ENCODE measurements at places on chromosomes 7 and 10.

- DNase-seq: no peak
These were observed 7.0 kb downstream of the ANXA7 start for GRCh38 chr10:73406846-73407245.

- no peak for DNase-seq
These were observed 127.3 kb upstream of the HABP2 start for GRCh38 chr10:113425541-113425951.

DNA sequence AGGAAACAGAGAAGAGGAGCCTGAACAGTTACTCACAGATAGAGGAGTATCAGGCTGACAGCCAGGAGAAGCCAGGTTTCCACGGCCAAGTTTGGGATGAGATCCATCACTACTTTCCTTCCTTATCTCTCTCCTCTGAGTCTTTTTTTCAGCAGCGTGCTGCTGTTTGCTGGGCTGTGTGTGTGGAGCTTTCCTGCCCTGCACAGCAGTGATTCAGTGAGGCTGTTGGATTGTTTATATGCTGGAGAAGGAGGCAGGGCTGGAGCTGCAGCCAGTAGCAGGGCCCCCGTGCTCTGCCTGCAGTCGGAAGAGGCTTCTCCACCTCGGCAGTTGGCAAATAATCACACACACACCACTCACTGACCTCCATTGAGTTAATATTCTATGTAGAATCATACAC lies at the start of gene CYP3A7:
CYP3A7 (minus strand) TSS at position 210 of the 400 bp plus-strand sequence; CDS start at position 107, 103 bp downstream.
- no peak for DNase-seq

DNA sequence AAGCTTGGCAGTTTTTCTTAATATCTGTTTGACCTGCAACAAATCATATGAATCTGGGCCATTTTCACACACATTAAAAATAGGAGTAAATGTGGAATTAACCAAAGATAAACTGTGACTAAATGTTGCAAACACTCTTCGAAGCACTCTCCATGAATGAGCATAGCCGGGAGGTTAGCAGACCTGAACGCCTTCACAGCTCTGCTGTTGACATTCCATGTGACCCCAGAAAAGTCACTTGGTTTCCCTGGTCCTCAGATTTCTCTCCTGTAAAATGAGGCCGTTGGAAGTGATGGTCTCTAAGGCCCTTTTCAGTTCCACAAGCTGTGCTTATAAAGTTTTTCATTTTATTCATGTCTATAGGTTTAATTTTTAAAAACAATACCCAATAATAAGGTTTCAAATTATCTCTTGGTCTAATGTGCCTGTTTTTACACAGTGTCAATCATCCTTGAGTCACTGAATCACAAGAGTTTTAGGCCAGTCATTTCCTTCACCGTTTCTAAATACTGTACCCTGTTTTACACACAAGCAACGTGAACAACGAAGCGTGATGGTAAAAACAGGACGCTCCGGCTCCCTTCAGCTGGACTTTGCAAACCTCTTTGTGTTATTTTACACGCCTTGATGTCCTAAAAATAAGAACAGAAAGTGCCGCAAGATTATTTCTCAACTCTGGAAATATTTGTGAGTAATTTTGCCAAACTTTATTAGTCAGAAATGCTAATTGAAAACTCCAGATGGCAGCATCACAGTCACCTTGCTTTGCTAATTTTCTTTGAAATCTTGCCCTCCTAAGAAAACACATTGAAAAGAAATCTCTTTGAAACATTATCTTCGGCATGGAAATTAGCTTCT lies 38.6 kb upstream of the MET start:
- no peak for DNase-seq

- DNase-seq: no peak
These were observed 220.8 kb downstream of the BICC1 start for GRCh38 chr10:58733436-58733835.

GRCh38 chr7:92614660-92615174 lies 24.5 kb upstream of the FAM133B start:
- no peak for DNase-seq

GRCh38 chr10:45513551-45513950 lies 139.5 kb downstream of the ALOX5 start:
- DNase-seq: no peak

DNA sequence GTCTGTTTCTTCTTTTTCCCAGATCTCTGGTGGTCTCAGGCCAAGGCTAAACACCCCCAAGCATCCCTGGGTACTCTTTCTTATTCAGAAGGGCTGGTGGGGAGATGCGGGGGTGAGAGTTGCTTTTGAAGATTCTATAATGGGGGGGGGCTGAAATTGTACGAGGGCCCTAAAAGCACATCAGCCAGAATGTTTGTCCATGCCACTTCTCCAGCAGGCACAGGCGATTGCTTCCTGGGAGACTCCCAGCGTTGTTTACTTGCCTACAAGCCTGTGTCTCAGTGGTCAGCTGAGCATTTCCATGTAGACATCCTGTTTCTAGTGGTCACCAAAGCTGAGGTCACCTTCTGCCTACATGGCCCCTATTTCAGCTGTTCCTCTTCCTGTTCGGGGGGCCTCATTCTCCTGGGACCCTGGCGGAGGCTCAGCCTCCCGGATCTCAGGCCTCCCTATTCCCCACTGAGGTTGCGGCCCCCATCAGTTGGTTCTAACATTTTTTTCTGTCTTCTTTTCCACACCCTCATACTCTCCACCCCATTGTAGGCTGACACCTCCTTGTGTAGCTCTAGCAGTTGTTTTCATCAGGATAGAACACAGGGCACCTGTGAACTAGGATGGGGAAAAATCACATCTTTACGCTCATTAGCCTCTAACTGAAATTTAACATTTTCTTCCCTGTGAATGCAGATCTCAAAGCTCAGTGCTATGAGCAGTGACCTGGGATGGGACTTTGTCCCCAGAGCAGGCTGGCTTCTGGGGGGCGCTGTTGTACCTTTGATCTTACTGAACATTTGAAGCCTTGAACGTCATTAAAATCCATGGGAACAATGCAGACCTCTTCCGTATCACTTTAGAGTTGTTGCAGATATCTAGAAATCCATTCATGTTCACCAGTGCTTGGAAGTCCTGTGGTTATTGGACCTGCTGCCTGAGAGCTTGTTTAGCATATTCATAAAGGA lies 286.5 kb downstream of the GLRX3 start:
- no peak for DNase-seq

GRCh38 chr7:31873816-31874597 lies 187.0 kb downstream of the PPP1R17 start:
- DNase-seq: no peak

DNA sequence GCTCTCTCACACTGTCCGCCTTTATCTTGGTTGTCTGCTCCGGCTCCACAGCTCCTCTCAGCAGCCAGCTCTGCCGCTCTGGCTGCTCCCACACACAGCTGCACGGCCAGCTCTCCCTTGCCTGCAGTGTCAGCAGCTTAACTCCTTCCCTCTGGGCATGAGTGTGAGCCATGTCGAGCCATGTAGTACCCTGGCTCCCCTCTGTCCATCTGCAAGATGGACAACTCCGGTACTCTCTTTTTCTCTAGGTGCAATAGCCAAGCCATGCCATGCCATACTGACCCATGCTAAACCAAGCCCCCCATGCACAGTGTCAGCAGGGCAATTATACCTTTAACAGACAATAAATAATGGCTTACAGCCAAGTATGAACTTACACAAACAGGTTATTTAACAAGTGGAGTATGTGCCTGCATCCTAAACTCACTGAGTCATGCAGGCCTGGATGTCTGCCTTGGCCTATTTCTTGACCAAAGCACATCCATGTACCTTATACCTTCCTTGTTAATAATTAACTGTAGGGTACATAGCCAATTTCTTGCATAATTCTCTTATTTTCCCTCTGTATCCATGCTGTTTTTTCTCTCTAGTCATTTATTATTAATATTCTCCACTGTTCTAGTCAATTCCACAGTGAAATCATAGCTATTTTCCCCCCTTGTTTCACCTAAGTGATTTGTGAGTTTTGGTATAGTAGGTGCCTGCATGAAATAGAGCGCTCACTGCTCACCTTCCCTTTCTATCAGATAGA lies 170.9 kb downstream of the CDK14 start:
- no peak for DNase-seq

DNA sequence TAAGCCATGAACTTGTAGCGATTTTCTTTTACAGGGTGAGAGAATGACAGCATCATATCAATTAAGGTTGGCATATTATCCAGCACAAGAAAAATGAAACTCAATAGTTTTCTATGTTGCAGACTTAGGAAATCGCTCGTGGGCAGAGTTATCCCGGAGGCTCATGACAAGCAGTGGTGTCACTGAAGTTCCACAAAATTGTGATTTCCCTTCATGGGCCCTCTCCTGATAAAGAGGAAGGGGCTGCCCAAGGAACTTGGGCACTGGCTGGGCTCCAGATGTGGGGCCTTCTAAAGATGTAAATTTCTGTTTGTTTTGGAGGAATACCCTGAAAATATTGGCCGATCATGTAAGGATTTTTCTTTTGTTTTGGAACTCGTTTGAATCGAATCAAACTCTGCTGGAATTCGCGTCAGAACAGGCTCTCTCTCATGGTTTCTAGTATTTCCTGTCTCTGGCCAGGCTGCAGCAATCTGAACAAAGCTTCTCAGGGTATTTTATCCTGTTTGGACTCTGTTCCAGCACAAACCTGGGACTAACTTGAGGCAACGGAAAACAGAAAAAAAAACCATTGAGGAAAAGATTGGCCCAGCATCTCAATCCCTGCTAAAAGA lies 340.6 kb upstream of the NRP1 start:
- no peak for DNase-seq

GRCh38 chr7:68429411-68430117 lies 1168.7 kb upstream of the AUTS2 start:
- no peak for DNase-seq

- no peak for DNase-seq
These were observed 718.5 kb downstream of the AUTS2 start for GRCh38 chr7:70316745-70317144.

GRCh38 chr10:117408436-117409384 lies 33.5 kb upstream of the PDZD8 start:
- no peak for DNase-seq

GRCh38 chr10:124748953-124749645 lies 4.9 kb upstream of the FAM53B start:
- DNase-seq: no peak

GRCh38 chr10:110534571-110534970 lies 32.9 kb upstream of the SMC3 start:
- DNase-seq: no peak

- DNase-seq: no peak
These were observed 168.3 kb downstream of the SLIT1 start for GRCh38 chr10:97017474-97017903.

GRCh38 chr10:33136271-33136670 lies 178.2 kb upstream of the ITGB1 start:
- peak; percentile 24 for DNase-seq

DNA sequence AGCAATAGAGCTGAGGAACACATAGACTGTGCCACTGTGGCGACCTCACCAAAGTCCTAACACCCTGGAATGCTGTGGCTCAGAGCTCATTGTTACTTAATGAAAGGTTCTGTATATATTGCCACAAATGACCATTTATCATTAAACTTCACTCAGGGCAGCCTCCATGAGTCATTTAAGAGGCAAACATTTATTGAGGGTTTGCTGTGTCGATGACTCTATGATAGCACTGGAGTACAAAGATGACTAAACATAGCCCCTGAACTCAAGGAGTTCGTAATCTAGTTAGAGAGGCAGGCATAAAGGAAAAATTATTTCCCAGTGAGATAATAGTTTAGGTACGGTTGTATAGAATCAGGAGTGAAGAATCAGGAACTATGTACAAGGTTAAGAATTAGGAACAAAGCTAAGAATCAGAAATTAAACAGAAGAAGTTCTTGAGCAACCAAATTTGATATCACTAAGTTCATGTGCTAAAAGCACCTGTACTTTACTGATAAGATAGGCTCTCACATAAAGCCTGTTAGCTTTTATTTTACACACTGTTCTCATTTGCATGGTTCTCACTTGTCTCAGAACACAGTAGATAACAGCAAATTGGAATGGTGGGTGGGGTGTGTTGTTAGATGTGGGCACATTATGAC lies 7.9 kb downstream of the ENTPD7 start:
- no peak for DNase-seq

GRCh38 chr7:101186844-101187428 lies 6.8 kb upstream of the NAT16 start:
- DNase-seq: no peak

DNA sequence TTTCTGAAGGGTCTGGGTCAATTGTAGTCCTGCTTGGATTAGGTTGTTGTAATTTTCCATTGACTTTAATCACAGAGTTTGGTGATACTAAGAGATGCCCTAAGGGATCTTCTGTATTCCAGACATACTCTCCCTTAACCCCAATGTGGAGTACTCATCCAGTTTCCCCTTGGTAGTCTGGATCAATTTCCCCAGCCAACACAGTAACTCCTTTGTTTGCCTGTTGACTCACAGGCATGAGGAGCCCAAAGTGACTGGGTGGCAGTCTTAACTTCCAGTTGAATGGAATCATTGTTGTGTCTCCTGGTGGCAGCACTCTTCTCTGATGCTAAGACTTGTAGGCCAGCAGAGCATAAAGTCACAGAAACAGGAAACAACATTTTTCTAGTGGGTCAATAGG lies 41.5 kb upstream of the PIK3CG start:
- DNase-seq: no peak

DNA sequence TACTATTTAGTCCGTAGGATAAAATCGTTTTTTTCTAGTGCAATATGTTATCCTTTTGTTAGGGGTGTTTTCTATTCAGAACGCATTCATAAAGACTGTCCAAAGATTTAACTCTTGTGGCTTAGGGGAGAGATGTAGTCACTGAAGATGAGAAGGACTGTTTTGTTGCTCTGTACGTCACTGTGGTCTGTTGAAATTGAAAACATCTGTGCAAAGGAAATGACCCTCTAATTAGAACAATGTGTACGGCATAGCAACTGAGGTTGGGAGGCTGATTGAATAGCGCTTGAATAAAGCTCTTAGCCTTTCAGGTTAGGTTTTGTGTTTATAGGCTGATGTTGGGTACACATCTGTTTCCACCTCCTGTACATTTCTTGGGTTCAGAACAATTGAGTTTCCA lies 453.4 kb upstream of the AKR1E2 start:
- no peak for DNase-seq

DNA sequence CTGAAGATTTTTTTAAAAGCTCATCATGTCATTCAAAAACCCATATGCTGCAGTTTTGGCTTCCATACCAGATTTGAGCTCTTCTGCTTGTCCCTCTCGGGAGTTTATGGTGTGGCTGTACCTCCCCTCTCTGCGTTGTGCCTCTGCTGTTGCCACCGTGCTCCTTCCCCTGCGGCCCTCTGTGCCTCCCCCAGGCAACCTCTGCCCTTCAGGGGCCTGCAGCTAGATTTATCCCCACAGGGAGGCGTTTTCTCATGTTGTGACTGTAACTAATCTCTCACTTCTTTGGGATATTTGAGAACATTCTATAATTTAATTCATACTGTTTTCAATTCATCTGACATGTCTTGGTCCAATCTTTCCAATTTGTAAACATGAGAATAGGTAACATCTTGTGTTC lies 52.7 kb downstream of the TASOR2 start:
- no peak for DNase-seq

DNA sequence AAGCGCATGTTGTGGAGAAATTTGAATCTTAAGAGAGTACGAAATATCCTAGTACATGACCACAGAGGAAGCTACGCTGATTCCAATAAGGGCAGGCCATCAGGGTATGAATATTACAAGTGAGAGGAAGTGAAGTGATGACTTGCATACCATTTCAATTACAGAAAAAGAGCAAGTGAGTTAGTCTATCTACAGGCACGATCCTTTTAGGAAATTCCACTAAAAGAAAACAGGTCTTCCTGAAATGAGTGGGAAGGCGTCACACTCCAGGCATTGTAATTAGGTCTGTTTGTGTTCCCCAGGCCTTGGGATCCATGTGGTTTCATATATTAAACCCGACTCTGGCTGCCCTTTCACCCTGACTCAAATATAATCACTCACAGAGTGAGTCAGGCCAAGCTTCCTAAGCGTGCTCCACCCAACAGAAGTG lies 152.5 kb downstream of the SEMA3A start:
- DNase-seq: no peak
